ENCODE measurements at places on chromosomes 7 and 10.

- DNase-seq, result no peak
These were observed 4.0 kb downstream of the GPR15LG start for GRCh38 chr10:84177541-84178141.

- no peak for DNase-seq
These were observed 30.2 kb downstream of the WBP1L start for GRCh38 chr10:102773986-102774385.

DNA sequence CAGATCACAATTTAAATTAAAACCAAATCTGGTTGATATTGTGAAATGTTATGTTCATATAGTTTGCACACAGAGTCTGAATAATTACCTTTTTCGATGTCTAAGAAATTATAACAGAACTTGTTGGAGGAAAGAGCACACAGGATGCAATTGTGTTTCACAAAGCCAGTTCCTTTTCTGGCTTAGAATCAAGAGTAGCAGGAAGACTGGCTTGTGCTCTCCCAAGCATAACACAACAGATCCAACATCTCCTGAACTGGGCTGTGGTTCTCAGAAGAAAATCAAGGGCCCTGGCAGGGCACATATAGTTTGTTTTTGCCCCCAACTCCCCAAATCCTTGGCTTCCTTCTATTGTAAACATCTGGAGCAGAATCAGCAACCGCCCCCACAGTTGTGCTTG is 62.7 kb downstream of the LRRC4 start:
- DNase-seq, result no peak

DNA sequence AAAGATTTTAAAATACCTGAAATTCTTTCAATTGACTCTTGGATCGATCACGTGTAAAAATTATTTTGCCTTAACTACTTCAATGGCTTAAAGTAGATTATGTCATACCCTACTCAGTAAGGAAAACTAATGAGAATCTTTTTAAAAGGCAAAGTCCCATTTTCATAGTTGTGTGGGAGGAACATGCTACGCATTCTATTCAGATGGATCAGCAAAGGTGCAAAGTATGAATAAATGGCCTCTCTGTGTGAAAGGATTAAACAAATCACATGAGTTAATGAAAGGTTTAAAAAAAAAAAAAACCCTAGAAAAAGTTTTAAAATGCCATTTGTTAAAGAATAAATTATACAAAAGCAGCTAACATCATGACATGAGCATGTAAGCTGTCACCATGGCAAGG is 77.1 kb downstream of the ENO4 start:
- DNase-seq, result no peak

GRCh38 chr7:1943326-1943725 is 273.2 kb downstream of the ELFN1 start:
- DNase-seq, result no peak

- DNase-seq, result no peak
These were observed 14.5 kb downstream of the C7orf57 start for GRCh38 chr7:48049850-48050249.

DNA sequence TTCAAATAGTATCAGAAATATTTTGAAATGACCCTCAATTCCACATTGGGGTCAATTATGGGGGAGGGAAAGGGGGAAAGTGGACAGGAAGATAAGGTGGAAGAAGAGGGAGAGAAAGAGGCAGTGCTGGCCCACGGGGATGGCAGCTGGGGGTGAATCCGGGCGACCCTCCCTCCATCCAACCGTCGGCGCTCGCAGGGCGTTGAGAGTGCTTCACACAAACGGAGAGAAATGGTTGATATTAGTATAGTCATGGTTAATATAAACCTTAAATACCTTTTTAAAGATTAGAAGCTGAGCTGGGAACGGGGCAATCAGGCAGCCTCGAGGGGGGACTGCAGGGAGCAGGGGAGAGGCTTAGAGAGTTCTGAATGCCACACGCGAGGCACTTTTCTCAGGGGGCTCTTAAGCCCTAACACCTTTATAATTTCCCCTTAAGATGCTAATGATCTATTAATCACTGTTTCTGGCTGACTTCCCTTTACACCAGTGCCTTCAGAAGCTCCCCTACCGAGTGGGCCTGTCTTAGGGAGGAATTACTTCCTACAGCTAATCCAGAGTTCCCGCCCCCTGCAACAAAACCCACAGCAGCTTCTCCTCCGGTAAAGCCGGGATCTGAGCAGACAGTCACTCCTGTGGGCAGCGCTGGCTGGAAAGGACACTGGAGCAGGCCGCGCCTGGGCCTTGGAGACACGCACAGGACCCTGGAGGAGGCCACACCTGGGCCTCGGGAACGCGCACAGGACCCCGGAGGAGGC is 39.5 kb downstream of the PRKAG2 start:
- DNase-seq, result no peak

DNA sequence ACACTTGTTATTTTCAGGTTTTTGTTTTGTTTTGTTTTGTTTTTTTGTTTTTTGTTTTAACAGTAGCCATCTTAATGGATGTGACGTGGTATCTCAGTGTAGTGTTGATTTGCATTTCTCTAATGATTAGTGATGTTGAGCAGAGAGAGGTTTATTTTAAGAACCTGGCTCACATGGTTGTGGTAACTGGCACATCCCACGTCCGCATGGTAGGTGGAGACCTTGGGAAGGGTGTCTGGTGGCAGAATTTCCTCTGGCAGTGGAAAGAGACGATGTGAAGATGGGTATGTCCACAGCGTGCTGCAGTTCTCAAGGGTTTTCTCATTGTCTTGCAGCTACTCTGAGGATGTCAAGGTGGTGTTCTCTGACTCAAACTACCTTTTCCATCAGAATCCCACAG is 252.2 kb downstream of the GALNT17 start:
- DNase-seq, result no peak

DNA sequence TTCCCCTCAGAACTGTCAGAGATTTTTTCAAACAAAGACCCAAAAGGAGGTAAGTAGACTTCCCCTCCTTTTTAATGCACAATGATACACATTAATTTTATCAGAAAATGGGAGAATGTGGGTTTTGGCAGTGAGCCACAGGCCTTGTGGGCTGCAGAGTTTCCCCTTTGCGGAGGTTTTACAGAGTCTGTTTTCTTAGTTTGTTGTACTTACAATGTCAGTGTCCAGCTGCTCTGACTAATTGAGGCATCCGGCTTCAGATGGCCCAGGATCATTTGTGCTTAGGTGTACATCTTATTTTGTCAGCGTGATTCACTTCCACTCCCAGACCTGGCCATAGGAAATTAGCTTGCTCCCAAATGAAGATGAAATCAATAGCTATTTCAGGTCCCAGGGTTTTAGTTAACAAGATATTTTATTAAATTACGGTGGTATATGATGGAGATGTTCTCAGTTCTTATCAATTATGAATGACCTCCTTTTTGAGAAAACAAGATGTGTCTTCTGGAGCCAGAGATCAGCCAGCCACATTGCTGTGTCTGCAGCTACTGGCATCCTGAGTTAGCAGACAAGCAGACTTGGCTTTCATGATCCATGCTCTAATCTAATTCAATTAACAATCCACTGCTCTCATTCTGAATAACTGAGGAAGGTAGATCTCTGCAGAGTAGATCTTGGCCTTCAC is 1086.6 kb upstream of the SORCS1 start:
- DNase-seq, result no peak

DNA sequence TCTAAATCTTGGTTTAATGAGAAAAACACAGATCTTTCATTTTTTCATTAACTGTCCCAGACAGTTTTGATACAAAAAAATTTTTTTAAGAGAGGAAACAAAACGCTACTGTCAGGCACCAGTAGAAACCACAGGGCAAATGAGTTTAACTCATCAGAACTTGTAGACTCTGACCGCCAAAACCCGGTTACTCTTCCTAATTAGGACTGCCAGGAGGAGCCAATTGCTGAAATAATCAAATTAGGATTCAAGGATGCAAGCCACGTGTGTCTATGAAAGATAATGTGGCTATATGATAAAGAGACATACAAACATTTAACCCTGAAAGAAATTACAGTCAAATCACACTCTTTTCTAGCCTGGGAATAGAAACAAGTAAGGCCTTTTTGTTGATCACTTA is 154.4 kb downstream of the DGKI start:
- no peak for DNase-seq

GRCh38 chr10:120883071-120883470 is 31.9 kb downstream of the WDR11 start:
- no peak for DNase-seq

- DNase-seq, result no peak
These were observed 200.1 kb upstream of the FOXP2 start for GRCh38 chr7:114214466-114214865.

GRCh38 chr7:3187444-3188040 is 113.5 kb upstream of the SDK1 start:
- no peak for DNase-seq

DNA sequence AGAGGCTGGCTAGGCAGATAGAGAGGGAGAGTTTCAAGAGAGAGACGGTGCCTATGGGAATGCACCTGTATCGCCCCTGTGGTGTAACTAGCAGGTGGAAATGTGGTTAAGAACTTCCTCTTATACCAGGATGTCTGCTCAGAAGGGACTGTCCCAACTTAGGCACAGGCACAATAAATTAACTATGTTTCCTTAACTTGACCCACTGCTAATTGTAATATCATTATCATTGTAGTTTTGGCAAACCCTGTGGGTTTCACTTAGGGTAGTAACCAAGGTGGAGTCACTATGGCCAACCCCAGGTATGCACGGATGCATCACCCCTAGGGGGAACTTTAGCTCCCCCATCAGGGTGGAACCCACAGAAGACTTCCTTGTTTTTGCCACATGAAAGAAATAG is 455.7 kb downstream of the DGKB start:
- DNase-seq, result no peak

DNA sequence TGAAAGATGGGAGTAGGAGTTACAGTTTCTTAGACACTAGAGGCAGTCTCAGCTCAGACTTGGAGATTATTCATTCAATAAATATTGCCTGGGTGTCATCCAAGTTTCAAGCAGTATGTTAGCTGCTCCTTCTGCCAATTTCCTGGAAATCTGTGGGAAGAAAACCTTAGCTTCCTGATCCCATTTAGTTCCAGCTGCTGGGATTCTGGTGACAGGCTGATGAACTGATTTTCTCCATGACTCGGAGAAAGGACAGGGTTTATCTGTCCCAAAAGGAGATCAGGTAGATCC is 95.8 kb downstream of the CLEC2L start:
- no peak for DNase-seq

DNA sequence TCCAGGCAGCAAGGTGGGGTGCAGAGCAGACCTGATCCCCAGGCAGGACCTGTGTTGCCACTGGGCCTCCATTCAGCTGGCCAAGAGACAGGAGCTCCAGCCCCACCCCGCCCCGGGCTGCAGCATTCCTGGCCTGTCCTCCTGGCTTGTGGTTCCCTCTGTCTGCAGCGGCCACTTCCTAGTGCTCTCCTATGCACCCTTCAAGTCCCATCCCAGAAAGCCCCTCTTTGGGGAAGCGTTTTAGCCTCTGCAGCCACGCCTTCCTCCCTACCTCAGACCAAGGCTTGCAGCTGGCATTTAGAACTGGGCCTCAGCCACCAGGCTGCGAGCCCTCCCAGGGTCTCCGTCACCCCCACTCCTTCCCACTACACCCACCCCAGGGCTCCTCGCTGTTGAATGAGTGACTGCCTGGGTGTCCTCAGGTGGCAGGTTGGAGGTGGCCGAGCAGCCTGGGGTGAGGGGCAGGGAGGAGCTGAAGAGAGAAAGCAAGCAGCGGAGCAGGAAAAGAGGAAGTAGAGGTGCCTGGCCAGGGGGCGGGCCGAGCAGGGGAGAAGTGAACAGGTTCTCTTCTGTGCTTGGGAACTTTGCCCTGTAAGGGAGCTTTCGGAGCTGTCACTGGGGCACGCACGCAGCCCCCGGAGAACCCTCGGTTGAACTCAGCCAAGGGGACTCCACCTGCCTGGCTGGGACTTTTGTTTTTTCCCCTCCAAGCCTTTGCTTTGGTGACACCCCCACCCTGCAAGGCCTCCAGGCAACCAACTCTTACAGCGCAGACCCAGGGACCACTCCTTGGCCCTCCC is 109.1 kb upstream of the TNRC18 start:
- no peak for DNase-seq

DNA sequence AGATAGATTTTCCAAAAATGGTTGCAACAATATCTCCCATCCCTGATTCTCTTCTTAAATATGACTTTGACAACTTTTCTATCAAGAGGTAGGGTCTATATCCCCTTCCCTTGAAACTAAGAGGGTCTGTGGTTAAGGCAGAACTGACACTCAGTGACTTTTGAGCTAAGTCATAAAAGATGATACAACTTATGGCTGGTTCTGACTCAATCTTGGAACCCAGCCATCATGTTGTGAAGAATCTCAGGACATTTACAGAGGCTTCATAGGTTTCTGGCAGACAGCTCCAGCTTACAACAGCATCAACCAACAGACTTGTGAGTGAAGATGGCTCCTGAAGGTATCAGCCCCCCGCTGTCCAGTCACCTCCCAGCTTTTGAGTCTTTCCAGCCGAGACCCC is 203.5 kb downstream of the RNLS start:
- DNase-seq, result no peak

DNA sequence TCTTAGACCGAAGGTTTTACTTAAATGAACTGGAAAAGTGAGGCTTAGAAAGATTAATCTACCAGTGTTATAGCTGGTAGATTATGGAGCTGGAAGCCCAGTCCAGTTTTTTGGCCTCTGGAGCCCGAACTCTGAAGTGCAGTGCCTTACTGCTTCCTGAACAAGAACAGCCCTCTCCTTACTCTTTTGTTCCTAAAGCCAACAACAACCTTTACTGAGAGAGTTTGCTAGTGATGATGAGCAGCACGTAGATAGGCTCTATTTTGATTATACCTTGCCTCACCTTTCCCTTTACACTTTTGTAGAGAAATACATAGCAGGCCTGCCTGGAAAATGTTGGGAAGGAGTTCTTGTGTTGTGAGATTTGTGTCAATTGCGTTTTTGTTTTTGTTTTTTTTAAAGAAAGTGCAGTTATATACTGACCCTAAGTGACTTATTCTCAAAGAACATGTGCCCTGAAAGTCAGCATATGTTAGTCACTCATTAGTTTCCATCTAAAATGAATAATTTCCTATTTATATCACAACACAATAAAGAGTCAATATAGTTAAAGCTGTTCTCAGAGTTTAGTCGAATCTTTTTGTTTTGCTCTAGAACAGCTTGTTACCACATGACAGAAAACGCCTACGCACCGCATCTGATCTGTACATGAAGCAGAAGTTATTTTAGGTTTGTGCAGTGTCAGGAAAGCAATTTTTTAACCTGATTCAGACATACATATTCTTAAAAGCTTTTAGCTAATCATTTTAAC is 33.0 kb downstream of the PLEKHA1 start:
- DNase-seq, result no peak

DNA sequence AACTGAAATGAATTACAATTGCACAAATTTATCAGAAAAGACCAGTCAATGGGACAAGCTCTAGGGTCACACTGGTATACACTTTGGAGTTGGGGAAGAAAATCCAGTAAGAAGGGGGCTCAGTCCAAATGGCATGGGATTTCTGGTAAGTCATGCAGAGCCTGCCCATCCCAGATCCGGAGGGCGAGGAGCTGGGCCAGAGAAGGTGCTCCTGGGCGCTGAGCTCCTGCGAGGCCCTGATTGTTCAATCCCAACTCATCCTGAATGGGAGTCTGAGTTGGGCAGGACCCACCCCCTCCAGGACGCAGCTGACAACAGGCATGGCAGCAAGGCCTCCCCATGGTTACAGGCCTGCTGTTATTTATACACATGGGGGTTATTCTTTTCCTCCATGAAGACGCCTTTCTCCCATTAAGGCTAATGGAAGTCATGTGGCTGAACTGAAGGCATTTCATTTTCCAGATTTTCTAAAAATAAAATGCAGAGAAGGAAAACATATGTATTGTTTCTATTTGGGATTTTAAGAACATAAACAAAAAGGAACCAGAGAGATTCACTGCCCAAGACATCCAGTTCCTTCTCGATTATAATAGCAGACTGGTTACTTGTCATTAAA is 91.1 kb upstream of the ADAM12 start:
- no peak for DNase-seq
